HuH-7 (cell line): ENCODE measurements at places on chromosomes 13 and 19.

GRCh38 chr19:6476155-6476895 is 5.3 kb downstream of the DENND1C start:
- DNase-seq = peak; percentile 80

GRCh38 chr13:27113436-27113835 is 58.2 kb downstream of the USP12 start:
- no peak for DNase-seq

GRCh38 chr19:45526143-45526542 is 18.9 kb downstream of the VASP start:
- peak; percentile 86 for DNase-seq

DNA sequence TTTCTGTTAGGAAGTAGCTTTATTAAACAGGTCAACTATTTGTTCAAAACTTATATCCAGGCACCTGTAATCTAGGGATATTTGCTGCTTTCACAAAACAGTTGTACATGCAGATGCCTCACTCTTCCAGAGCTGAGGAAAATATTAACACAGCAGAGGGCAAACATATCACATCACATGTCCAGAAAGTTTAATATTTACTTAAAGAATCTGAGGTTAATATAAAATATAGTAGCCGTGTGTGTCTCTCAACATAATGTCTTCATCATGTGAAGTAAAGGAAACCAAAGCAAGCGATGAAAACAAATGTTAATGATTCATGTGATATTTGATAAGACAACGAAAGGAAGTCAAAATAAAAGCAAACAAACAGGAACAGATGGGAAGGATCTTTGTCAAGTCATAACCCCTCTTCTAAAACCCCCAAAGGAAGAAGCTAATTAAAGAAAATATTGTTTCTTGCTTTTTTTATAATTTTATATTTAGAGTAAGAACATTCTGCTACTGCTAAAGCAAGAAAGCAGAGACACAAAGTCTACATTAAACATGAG is 418.8 kb downstream of the DACH1 start:
- DNase-seq = no peak

- no peak for DNase-seq
Measured at GRCh38 chr13:114110091-114110829, 22.2 kb downstream of the RASA3 start.

- DNase-seq = no peak
Measured at GRCh38 chr13:29859971-29860370, 9.6 kb upstream of the UBL3 start.

GRCh38 chr13:37226971-37227370 is 121.5 kb upstream of the CSNK1A1L start:
- DNase-seq = no peak

DNA sequence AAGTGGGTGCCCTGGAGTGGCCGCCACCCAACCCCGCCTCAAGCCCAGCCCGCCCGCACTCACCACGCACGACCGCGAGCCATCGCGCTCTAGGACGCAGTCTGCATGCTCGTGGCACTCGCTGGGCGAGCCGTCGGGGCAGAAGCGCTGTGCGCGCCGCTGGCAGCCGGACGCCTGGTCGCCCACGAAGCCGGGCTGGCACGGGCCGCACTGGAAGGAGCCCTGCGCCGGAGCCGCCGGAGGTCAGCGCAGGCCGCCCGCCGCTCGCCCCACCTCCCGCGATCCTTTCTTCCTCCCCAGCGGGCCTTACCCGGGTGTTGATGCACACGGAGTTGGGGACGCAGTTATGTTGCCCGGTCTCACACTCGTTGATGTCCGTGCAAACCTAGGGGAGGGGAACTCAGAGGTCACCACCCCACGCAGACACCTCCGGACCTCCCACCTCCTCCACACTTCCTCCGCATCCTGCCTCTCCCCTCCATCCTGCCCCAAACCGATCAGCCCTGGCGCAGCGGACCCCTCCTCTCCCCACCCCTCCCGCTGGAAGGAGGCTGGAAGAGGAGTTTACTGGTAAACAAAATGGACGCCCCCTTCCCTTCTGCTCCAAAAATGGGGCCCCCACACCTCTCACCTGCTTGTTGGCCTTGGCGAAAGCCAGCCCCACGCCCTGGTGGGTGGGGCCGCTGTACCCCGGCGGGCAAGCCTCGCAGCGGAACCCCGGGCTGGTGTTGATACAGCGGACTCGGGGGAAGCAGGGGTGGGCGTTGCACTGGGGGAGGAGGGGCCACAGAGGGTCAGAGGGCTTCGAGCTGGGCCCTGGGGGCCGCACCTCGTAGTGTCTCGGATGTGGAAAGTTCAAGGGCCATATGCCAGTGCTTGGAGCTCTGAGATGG is 2.3 kb downstream of the COMP start:
- DNase-seq = no peak

GRCh38 chr13:43272851-43273250 is 249.5 kb downstream of the DNAJC15 start:
- DNase-seq = no peak

- DNase-seq = no peak
Measured at GRCh38 chr19:18776736-18777135, 14.4 kb downstream of the COMP start.

GRCh38 chr19:17549085-17549740 is 6.2 kb upstream of the COLGALT1 start:
- no peak for DNase-seq

- DNase-seq = no peak
Measured at GRCh38 chr19:33621811-33622504, at the start of gene CHST8. Gene CHST8, plus strand, starts transcription at chr19:33621953. Its CDS starts 67,309 bp downstream, at chr19:33689262.

- no peak for DNase-seq
Measured at GRCh38 chr13:108680011-108680410, 50.6 kb downstream of the MYO16 start.

GRCh38 chr13:29583073-29583785 is 12.3 kb downstream of the SLC7A1 start:
- no peak for DNase-seq

- DNase-seq = no peak
Measured at GRCh38 chr13:48890391-48890790, 85.3 kb upstream of the FNDC3A start.

GRCh38 chr13:35499196-35499662 is 22.7 kb upstream of the MAB21L1 start:
- no peak for DNase-seq

DNA sequence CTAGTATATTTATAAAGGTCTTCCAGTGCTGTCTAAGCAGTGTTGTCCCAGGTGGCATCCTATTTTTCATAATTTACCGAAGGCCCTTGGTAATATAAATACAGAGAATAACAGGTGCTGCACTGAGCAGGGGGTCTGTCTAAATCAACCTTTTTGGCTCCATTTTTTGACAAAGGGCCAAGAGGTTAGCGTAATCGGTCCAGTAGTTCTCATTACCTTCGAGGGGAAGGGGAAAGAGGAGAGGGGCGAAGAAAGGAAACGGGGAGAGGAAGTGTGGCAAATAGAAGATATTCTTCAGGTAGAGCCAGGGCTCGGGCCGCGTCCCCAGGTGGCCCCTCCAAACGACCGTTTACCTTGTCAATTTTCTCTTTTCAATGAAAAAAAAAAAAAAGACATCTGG is 749 bp upstream of the PAN3 start:
- no peak for DNase-seq

GRCh38 chr13:111267784-111268183 is 52.7 kb upstream of the TEX29 start:
- no peak for DNase-seq

DNA sequence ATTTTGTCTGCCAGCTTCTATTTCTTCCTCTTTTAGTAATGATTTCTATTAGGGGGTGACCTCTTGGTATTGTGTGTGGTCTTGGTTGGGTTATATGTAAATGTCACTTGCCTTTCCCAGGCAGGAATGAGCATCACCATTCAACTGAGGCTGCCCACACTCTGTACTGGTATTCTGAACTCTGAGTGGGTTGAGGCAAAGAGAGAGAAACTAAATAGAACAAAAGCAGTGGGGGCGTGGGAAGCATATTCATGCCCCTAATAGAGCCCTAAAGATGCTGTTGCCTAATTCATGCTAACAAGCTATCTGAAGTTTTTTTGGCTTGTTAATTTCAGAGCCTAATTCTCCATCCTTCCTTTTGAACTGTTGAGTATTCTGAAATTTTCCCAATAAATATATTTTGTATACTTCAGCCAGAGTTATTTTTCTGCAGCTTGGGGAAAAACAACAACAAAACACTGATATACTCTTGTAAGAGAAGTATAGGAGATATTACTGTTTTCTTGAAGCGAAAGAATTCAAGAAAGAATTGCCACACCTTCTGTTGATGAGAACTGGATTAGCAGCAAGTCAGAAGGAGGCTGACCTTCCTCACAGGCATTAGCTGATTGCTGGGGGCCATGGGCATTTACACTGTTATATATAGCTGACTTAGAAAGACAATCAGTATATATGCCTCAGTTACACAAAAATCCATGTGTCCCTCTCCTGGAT is 315.8 kb upstream of the KLF12 start:
- no peak for DNase-seq

DNA sequence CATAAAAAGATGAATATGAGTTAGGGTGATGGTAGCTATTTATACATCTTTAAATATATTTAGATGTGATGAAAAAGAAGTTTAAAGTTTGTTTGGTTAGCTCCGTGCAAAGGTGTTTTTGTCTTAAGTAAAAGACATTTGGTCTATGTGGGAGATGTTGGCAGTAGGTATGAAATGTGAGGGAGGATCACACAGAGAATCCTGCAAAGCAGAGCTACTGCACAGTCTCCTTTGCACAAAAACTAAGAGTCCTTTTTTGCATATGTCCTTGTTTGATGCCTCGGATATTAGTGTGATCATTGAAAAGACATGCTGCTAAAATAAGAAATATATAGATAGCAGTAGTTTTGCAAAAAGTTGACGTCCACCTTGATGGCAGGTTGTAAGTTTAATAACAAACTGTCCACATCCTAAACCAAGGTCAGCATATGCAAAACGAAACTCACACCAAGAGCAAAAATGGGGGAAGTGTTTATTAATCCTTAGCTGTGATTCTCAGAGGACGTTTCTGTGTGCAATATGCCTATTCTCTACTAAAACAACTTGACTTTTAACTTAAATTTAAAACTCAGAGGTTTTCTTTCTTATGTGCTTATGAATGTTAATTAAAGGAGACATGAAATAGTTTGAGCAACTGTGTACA is 870.1 kb downstream of the PCDH9 start:
- no peak for DNase-seq

DNA sequence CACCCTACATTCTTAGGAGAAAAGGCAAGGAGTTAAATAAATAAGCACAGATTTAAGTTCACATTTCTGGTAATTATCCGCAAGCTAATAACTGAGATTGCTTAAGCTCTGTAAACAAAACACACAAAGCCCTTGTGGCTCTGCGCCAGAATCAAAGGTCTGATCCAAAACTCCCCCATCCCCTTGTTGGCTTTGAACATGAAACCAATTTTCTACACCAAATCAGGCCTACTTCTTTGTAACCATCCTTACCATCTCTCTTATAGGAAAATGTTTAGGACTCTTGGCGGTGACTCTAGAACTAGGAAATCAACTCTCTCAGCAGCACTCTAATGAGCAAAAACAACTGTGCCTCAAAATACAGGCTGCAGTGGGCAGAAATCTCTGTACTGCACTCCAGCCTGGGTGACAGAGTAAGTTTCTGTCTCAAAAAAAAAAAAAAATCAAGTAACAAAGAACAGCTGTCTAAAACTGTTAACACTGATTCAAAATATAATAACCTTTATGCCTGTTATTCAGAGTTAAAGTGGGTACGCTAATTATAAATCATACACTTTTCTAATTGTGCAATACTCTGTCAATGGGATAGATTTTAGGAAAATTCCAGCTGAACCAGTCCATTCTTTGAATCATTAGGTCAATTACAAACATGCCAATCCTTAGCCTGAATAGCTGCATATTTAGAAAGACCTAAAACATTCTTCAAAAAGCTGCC is 25.8 kb downstream of the ABCC4 start:
- no peak for DNase-seq

DNA sequence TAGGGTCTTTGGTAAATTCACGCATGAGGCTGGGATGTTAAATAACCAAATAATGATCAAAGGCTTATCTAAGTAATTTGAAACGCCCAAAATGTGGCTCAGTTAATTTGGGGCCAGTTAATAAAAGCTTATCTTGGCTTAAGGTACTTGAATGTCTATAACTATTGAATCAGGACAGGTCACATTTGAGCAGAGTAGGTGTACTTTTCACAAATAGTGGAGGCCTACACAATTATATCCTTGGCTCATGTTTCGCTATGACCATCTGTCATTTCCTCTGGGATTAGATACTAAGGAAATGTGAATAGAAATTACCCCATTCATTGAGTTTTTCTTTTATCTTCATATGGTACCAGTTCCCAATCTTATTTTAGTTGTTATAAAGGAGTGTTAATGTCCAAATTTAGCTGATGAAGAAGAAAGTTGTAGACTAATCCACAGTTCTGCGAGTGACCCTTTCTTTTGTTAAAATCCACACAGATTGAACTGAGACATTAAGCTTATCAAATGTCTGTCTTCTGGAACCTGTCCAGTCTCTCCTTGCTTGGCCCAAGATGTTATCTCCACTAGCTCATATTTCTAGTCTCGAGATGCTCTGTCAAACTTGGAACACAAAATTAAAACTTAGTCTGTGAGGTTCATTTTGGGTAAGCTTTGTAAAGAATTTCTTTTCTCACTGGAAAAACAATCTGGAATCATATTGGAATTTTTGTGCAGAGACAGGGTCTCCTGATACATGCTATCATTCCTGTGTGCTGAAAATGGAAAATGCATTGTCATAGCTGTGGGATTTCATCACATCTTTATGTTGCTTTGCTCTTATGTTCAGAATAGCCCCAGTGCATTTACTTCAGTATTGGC is 31.0 kb downstream of the SLAIN1 start:
- DNase-seq = no peak

DNA sequence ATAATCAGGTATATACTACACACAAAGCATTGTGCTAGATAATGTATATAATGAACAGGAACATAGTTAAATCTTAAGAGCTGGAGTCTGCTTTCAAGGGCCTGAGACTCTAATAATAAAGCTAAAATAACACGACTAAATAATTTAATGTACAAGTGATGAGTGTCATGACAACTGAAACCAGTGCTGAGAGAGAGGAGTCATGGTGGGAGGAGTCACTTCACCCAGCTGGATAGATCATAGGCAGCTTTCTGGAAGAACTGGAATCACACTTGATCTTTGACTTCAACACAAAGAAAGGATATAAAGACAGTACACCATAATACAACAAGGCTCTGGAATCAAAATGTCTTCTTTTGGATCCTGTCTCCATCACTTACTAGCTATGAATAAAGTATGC is 7.1 kb downstream of the RBM26 start:
- DNase-seq = no peak

DNA sequence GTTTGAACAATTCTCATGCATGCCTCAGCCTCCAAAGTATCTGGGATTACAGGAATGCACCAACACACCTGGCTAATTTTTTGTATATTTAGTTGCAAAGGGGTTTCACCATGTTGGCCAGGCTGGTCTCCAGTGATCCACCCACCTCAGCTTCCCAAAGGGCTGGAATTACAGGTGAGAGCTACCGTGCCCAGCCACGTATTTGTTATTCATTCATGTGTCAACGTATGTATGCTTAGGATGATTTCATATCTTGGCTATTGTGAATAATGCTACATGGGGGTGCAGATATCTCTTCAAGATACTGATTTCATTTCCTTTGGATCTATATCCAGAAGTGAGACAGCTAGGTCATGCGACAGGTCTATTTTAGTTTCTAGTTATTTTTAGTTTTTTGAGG is 113.4 kb downstream of the TSHZ3 start:
- no peak for DNase-seq
